Activated T-helper 1 cell treated with anti-CD3 and anti-CD28 coated beads, Interleukin-12 subunit alpha, Interleukin-12 subunit beta, Interleukin-2, Interleukin-4 antibody, amounts not matched to agents 30 ng/mL and 10 ng/mL and 1 ng/mL, durations not matched to agents 14 hours and 24 hours and 36 hours (primary cell): ENCODE measurements at places on chromosomes 3 and 15. TPM values are rescaled to one million over a fixed set of nuclear protein-coding genes. Genes with fewer than 3 reads are reported as not detected.

DNA sequence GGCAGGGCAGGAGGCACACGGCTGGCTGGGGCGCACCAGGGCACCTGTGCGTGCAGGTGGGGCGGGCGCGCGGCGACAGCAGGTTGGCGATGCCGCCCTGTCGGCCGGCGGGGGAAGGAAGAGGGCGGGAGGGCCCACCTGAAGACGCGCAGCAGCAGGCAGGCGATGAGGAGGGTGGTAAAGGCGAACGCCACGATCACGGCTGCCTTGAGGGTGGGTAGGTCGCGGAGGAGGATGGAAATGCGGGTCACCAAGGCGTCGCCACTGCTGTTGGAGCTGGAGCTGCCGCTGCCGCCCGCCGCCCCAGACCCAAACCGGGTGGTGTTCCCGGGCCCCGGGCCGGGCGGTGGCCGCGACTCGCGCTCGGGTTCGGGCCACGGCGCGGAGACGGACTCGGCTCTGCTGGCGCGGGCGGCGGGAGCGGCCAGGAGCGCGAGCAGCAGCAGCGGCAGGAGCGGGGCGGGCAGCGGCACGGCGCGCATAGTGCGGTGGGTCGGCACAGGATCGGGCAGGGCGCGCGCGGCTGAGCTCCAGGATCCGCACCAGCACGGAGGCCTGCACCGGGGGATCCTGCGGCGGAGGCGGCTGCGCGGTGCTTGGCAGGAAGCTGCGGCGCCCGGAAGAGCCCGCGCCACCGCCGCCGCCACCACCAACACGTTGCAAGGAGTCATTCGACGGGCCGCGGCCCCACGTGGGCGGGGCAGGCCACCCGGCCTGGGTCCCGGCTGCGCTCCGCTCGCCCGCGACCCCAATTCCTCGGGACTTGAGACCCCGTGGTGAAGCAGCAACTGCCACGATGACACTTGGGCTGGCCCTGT is at the start of gene FAM174B:
FAM174B (minus strand) TSS at position 598 of the 818 bp plus-strand sequence.
- peak within 1 kb of the TSS; percentile 51 for H3K4me3 ChIP-seq
- DNase-seq, result no peak

- no peaks in the 10 kb centered on the region for H3K4me1 ChIP-seq
- H3K4me3 ChIP-seq, result no peak overlapping the region
- DNase-seq, result no peak
- H3K27me3 ChIP-seq, result no peaks in the 10 kb centered on the region
- H3K36me3 ChIP-seq, result no peaks in the 10 kb centered on the region
These were observed 504.0 kb downstream of the UNC13C start for GRCh38 chr15:54482251-54482650.

GRCh38 chr15:56038015-56038414 is 44.6 kb upstream of the NEDD4 start:
- no peaks in the 10 kb centered on the region for H3K27me3 ChIP-seq
- DNase-seq, result no peak
- peaks cover 34% of the 10 kb centered on the region for H3K4me1 ChIP-seq
- peaks cover 2% of the 10 kb centered on the region for H3K36me3 ChIP-seq
- no peak overlapping the region for H3K4me3 ChIP-seq

GRCh38 chr3:14810070-14810791 is 8.5 kb upstream of the FGD5 start:
- no peaks in the 10 kb centered on the region for H3K36me3 ChIP-seq
- H3K4me1 ChIP-seq, result no peaks in the 10 kb centered on the region
- H3K27me3 ChIP-seq, result peaks cover 61% of the 10 kb centered on the region
- no peak overlapping the region for H3K4me3 ChIP-seq

GRCh38 chr15:37014137-37014536 is 86.2 kb downstream of the MEIS2 start:
- DNase-seq, result no peak
- no peaks in the 10 kb centered on the region for H3K36me3 ChIP-seq
- H3K27ac ChIP-seq, result no peak overlapping the region
- H3K4me3 ChIP-seq, result no peak overlapping the region
- no peaks in the 10 kb centered on the region for H3K27me3 ChIP-seq

- no peak overlapping the region for H3K27ac ChIP-seq
- peaks cover 10% of the 10 kb centered on the region for H3K36me3 ChIP-seq
- DNase-seq, result no peak
- no peaks in the 10 kb centered on the region for H3K4me1 ChIP-seq
- H3K27me3 ChIP-seq, result no peaks in the 10 kb centered on the region
These were observed 133.9 kb upstream of the SKOR1 start for GRCh38 chr15:67691450-67691849.

GRCh38 chr15:67175643-67176071 is 78.8 kb downstream of the AAGAB start:
- peaks cover 82% of the 10 kb centered on the region for H3K4me1 ChIP-seq
- no peak for DNase-seq
- H3K36me3 ChIP-seq, result peaks cover 66% of the 10 kb centered on the region
- H3K4me3 ChIP-seq, result peak overlapping the region; percentile 31

DNA sequence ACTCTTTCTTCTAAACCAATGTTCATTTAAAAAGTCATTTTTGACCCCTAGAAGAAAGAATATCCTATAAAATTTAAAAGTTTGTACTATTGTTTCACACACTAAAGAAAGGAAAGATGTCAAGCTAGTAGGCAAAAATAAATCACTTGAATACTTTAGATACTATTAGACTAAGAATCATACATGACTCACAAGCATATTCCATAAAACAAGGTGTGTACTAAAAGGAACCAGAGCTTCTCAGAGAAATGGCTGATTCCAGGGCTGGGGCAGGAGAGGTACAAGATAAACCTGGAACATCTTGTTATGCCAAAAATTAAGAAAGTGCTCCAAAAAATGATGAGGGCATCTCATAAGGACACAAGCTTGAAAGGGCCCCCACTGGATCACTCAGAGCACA is 8.7 kb downstream of the DLG1 start:
- no peak overlapping the region for H3K27ac ChIP-seq
- H3K36me3 ChIP-seq, result peaks cover 41% of the 10 kb centered on the region
- H3K27me3 ChIP-seq, result no peaks in the 10 kb centered on the region
- no peak for DNase-seq
- no peak overlapping the region for H3K4me3 ChIP-seq

- no peaks in the 10 kb centered on the region for H3K36me3 ChIP-seq
- no peak for DNase-seq
- no peaks in the 10 kb centered on the region for H3K27me3 ChIP-seq
- H3K4me3 ChIP-seq, result no peak overlapping the region
These were observed 75.4 kb upstream of the PLAAT1 start for GRCh38 chr3:193165431-193166120.

DNA sequence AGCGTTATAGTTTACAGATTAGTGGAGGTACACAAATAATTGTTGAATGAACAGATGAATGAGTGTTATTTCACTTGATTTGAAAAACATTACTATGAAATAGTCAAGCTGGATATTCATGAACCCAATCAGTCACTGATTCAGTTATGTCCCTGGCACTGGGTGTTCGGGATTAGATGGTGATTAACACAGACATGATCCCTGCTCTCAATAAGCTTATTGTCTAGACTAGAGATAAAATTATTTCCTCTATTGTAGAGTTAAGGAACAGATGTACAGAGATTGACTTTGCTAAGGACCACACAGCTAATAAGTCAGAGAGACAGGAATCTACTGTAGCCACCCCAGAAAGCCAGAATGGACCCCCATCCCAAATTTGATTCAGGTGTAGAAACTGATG is 963 bp downstream of the GRAMD1C start:
- H3K4me3 ChIP-seq, result peak overlapping the region; percentile 79
- DNase-seq, result no peak
- H3K27me3 ChIP-seq, result peaks cover 12% of the 10 kb centered on the region
- H3K36me3 ChIP-seq, result no peaks in the 10 kb centered on the region

GRCh38 chr3:188926741-188927511 is 244.8 kb upstream of the TPRG1 start:
- H3K4me1 ChIP-seq, result peaks cover 5% of the 10 kb centered on the region
- no peak overlapping the region for H3K4me3 ChIP-seq
- H3K27ac ChIP-seq, result no peak overlapping the region
- peaks cover 2% of the 10 kb centered on the region for H3K36me3 ChIP-seq
- peaks cover 4% of the 10 kb centered on the region for H3K27me3 ChIP-seq

DNA sequence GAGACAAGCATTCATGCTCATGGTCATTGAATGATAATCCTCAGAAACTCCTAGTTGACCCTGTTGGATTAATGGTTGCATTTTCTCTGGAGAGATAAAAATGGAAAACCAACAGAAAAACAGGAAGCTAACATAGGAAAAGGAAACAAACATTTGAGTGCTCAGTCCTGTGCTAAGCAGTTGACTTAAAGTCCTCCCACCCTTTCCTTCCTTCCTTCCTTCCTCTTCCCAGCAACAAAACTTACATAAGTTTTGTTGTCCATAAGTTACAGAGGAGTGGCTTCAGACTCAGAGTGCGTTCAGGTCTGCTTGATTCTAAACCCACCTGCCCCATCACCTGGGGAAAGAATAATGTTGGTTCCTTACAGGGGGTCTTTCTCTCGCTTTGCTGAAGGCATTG is 163.8 kb upstream of the RGMA start:
- peaks cover 5% of the 10 kb centered on the region for H3K27me3 ChIP-seq
- no peak overlapping the region for H3K27ac ChIP-seq
- no peak for DNase-seq
- no peak overlapping the region for H3K4me3 ChIP-seq

DNA sequence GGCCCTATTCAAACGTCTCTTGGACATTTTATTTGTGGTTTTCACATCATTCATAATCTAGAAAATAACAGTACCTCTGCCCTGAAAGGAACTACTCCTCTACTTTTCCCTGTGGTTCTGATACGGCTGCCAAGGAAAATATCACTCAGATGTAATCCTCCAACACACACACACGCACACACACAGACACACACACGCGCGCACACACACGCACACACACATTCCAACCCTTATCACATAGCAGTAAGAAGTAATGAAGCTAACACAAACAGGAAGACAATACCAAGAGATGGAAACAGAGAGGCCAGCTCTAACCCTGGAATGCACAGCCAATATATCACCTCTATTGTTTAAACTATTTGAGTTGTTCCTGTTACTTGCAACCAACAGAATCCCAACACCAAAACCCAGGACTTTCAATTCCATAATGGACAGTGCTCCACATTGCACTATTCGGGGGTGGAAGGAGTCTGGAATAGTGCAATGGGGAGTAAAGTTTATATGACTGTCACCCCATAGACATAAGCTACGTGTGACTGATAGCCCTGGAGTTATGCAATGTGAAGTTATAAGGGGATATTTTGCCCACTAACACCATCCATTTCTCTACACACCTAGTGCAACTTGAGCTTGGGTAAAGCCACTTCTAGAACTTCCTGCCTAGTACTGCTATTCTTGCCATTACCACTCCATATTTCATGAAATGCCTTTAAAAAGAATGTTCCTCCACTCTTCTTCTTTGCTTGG is 71.3 kb upstream of the FNDC3B start:
- no peaks in the 10 kb centered on the region for H3K27me3 ChIP-seq
- H3K36me3 ChIP-seq, result no peaks in the 10 kb centered on the region
- H3K4me3 ChIP-seq, result no peak overlapping the region

DNA sequence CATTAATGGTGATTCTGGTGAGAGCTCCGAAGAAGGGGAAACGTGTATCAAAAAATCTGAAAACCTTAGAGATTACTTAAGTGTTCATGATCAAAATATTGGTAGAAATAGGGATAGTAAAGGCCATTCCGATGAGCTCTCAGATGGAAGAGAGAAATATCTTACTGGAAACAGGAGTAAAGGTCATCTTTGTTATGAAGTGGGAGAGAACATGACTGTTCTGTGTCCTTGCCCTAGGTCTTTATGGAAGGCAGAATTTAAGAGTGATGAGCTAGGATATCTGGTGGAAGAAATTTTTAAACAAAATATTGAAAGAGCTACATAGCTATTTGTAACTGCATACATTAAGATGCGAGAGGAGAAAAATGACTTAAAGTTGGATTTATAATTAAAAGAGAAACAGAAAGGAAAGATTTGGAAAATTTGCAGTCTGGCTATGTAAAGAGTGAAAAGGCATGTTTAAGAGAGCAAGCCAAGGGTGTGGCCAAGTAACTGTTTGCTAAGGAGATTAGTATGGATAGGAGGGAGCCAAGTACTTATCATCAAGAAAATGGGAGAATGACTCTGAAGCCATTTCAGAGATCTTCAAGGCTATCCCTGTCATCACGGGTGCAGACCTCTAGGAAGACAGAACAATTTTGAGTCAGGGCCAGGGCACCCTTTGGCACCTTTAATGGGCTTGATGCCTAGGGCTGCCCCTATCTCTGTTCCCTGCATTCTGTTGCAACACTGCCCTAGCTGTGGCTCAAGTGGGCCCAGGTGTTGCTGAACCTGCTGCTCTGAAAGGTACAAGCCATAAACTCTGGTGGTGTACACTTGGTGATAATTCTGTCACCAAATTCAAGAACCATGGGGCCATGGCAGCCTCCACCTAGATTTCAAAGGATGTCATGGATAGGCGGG is 27.3 kb downstream of the SLMAP start:
- no peaks in the 10 kb centered on the region for H3K27me3 ChIP-seq
- no peak for DNase-seq
- no peak overlapping the region for H3K27ac ChIP-seq
- H3K4me1 ChIP-seq, result peaks cover 13% of the 10 kb centered on the region
- H3K36me3 ChIP-seq, result peaks cover 6% of the 10 kb centered on the region
- H3K4me3 ChIP-seq, result no peak overlapping the region

DNA sequence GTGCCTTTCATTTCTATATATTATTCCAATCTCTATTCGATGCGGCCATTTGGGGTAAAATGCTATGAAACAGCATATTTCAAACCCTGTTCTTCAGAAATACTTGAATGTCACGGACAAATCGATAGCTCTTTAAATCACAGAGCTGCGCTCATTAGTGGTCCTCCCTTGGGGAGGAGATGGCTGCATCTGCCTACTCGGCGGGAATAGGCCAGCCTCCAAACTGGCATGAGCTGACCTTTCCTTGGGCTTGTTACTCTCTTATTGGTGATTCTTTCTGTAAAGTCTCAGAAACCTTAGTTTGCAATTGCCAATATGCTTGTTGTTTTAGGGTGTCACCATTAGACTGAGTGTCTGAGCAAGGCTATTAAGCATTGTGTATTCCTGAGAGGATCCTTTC is 120.9 kb downstream of the BDH1 start:
- peaks cover 22% of the 10 kb centered on the region for H3K4me1 ChIP-seq
- peaks cover 11% of the 10 kb centered on the region for H3K27me3 ChIP-seq
- H3K27ac ChIP-seq, result no peak overlapping the region
- H3K36me3 ChIP-seq, result no peaks in the 10 kb centered on the region

DNA sequence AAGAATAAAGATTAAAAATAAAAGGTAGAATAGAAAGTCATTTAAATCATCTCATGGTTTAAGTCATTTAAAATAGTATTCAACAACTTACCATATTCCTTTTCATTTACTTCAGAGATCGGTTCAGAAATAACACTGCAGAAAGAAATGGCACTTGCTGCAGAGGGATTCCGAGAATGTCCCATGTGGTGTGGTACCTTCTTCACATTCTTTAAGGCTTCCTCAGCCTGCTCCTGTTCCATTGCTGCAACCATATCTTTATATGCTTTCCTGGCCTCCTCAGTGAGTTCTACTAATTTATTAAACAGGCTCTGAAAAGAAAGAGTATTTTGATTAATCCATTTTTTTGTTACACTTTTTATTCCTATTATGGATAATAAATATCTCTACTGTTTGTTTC is 32.6 kb upstream of the SHC4 start:
- H3K36me3 ChIP-seq, result peaks cover 61% of the 10 kb centered on the region
- no peak overlapping the region for H3K27ac ChIP-seq
- H3K4me3 ChIP-seq, result no peak overlapping the region
- DNase-seq, result no peak
- no peaks in the 10 kb centered on the region for H3K27me3 ChIP-seq

- no peak for DNase-seq
- H3K4me3 ChIP-seq, result no peak overlapping the region
- H3K4me1 ChIP-seq, result no peaks in the 10 kb centered on the region
- no peak overlapping the region for H3K27ac ChIP-seq
These were observed 195.0 kb downstream of the RORA start for GRCh38 chr15:61033940-61034677.

RBM6 gene
- total RNA-seq, result 99.0 and 100 TPM in 2 replicates

UCN2 gene
- 0.21 TPM in 1 of 2 replicates, not detected in the other for total RNA-seq

SLC2A2 gene
- not detected in 2 replicates for total RNA-seq

LIPC gene
- 0.62 and 0.69 TPM in 2 replicates for total RNA-seq

EPHA3 gene
- not detected in 2 replicates for total RNA-seq

CFAP92 gene
- 0.13 and 0.29 TPM in 2 replicates for total RNA-seq
